ENCODE measurements at places on chromosomes 6 and 20. TPM values are rescaled to one million over a fixed set of nuclear protein-coding genes. Genes with fewer than 3 reads are reported as not detected.

DNA sequence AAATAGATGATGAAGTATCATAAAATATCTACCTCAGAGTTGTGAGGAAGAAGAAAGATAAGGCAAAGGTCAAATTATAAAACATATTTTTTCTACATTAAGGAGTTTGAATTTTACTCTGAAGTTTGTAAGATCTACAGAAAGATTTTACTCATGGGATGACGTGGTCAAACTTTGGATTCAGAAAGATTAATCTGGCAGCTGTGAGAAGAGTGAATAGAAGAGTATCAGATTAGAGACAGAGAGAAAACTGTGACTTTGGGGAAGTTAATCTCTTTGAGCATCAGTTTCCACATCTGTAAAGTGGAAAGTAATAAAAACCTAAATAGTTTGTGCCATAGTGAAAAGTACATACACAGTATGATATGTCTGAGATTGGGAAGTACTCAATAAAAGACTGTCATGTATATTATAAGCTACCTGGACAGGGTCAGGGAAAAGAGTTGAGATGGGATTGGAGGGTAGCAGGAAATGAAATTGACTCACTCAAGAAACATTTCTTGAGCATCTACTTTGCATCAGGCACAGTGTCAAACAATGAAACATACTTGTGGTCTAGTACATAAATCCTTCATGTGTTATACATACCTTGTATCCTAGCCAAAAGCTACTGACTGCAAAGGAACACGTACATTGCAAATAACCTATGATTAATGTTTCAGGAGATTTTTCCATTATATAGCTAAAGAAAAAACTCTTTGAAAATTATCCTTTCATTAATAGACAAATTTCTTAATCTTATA lies 222.1 kb downstream of the TMEM200A start:
- DNase-seq, result no peak

GRCh38 chr6:11682561-11682975 lies 96.0 kb downstream of the ADTRP start:
- DNase-seq, result no peak

Gene CLPSL2
- not detected for polyA plus RNA-seq

- no peak for DNase-seq
These were observed 714.5 kb upstream of the EYS start for GRCh38 chr6:66421570-66421969.

GRCh38 chr6:14202947-14203346 lies 85.4 kb downstream of the CD83 start:
- DNase-seq, result no peak

Gene MRPL2
- 20.5 TPM for polyA plus RNA-seq

Gene DNMT3B
- polyA plus RNA-seq, result 1.3 TPM

DNA sequence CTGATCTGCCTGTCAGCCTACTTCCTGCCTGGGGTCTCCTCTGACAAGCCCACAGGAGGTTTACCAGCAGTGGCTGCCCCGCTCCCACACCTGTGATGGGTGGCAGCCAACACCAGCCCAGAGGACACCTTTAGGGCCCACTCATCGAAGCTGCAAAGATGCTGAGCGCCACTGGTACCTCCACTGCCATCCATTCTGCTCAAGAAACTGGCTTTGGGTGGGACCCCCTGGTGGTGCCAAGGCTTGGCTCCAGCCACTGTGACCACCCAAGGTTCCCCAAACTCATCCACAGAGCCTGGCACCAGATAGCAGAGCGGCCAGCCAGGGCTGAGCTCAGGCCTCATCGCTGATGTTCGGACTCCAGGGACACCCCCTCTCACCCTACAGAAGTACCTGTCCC lies 42.5 kb downstream of the PREX1 start:
- DNase-seq, result no peak

Gene DUSP22
- 5.6 TPM for polyA plus RNA-seq

- no peak for DNase-seq
These were observed 186.5 kb downstream of the MAFB start for GRCh38 chr20:40502576-40502975.

Gene LZTS3
- 6.9 TPM for polyA plus RNA-seq

Gene SIRPD
- polyA plus RNA-seq, result not detected

Gene C6orf132
- polyA plus RNA-seq, result 0.51 TPM

- no peak for DNase-seq
These were observed 8.4 kb downstream of the LRP11 start for GRCh38 chr6:149855741-149856140.

DNA sequence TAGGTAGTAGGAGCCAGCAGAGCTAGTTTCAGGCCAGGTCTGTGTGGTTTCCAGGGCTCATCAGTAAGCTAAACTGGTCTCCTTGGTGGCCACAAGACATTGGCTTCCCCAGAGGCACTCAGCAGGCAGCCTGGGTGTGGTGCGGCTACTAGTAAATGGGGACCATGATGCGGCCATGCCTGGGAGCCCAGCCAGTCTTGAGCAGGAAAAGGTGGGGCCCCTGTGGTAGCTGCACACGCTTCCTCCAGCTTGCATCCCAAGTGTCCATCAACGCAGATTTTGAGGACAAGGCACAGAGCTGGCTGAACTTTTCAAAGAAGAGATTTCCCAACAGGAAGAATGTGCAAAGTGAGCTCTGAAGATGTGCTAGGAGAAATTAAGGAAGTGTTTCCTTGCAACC lies 107.4 kb upstream of the NAA20 start:
- no peak for DNase-seq

Gene NUDT3
- 14.9 TPM for polyA plus RNA-seq

DNA sequence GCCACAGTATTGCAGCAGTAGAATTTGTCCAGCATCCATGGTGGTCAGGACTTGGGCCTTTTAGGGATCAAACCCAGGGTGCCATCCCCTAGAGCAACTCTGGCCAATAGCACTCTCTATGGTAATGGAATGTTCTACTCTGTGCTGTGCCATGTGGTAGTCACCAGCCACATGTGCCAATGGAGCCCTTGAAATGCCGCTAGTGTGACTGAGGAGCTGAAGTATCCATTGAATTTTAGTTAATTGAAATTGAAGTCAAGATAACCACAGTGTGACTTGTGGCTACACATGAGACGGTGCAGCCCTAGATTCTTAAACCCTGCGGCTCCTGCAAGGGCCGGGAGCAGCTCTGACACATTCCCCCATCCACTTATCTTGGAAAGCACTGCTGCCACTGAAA lies 54.6 kb downstream of the SLC2A10 start:
- DNase-seq, result no peak

DNA sequence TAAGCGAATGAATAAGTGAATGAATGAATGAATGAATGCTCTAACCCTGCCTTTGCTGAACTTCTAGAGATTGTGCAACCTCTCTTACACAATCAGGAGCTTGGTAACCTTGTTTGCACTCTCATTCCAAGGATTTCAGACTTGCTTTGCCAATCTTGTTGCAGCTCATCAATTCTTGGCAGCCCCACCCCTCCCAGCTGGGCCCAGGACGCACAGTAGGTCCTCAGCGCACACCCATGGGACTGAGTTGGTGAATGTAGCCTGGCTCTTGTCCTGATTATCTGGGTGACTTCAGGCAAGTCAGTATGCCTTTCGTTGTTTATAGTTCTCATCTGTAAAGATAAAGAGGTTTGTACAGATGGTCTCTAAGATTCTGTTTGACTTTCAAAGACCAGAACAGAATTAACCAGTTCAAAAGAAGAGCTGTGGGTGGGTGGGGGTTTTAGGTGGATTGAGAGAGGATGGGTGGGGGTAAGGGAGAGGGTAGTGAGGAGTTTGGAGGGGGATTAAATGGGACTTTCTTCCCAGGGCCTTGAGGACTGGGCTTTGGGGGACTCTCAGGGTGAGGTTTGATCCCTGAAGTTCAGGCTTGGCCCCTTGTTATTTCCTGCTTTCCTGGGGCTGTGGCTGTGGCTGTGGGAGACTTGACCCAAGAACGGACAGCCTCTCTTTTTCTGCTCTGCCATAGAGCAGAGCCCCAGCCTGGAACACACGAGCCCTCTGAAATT lies 33.2 kb downstream of the VEGFA start:
- no peak for DNase-seq

DNA sequence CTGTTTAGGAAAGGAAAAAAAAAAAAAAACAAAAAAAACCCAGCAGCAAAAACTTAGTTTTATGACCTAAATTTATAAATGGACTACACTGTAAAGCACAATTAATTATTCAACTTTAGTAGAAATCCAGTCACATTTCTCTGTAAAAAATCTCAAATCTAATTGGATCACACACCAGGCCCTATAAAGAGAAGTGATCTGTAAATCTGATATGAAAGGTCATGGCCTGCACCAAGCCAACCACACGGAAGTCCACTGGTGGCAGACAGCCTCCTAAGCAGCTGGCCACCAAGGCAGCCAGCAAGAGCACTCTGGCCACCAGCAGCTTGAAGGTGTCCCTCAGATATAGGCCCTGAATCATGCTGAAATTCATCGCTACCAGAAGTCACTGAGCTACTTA lies 131.6 kb downstream of the HFE start:
- no peak for DNase-seq

Gene PANK2
- 22.5 TPM for polyA plus RNA-seq

GRCh38 chr20:10047427-10047826 lies 12.6 kb downstream of the ANKEF1 start:
- no peak for DNase-seq

DNA sequence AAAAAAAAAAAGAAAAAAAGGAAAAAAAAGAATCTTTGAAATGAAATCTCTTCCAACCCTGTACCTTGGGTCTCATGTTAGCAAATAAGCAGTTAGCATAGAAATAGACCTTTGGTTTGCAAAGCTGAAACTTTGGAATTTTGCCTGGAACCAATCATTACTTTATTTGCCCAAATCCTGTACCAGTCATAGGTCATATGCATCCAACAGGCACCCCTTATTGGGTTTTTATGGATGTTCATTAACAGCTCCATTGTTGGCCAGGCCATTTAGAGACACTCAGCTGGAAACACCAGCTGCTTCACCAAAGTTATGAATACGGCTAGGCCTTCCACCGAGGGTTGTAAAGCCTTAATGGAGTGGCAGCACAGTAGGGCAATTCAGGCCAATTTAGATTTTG lies 53.0 kb downstream of the ALDH8A1 start:
- no peak for DNase-seq

GRCh38 chr6:90803956-90804355 lies 217.1 kb upstream of the MAP3K7 start:
- no peak for DNase-seq

Gene PTCRA
- polyA plus RNA-seq, result not detected

GRCh38 chr20:38119446-38119845 lies 45.6 kb downstream of the TGM2 start:
- no peak for DNase-seq

GRCh38 chr6:43972913-43973300 lies 154.3 kb downstream of the MRPL14 start:
- peak; percentile 60 for DNase-seq

Gene HEY2
- not detected for polyA plus RNA-seq

DNA sequence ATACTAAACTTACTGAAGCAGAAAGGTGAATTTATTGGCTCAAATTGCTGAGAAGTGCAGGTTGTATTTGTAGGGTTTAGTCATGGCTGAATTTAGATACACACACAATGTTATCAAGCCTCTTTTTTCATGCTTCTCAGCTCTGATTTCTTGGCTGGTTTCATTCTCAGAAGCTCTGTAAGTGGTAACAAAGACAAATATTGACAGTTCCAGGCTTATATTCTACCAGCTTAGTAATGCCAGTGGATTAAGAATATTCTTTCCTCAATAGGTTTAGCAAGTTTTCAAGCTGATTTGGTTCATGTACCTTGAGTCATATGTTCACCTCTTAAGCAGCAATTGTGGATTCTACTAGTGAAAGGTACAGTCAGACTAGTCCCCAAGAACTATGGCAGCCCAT lies 52.1 kb upstream of the PKIB start:
- DNase-seq, result no peak

- no peak for DNase-seq
These were observed 672 bp downstream of the CEP43 start for GRCh38 chr6:166999884-167000253.

- DNase-seq, result no peak
These were observed 25.0 kb downstream of the TGM6 start for GRCh38 chr20:2405693-2406065.

Gene SIRPB2
- not detected for polyA plus RNA-seq

- DNase-seq, result no peak
These were observed 20.4 kb upstream of the MCM3 start for GRCh38 chr6:52304983-52305390.

Gene SOX18
- not detected for polyA plus RNA-seq

DNA sequence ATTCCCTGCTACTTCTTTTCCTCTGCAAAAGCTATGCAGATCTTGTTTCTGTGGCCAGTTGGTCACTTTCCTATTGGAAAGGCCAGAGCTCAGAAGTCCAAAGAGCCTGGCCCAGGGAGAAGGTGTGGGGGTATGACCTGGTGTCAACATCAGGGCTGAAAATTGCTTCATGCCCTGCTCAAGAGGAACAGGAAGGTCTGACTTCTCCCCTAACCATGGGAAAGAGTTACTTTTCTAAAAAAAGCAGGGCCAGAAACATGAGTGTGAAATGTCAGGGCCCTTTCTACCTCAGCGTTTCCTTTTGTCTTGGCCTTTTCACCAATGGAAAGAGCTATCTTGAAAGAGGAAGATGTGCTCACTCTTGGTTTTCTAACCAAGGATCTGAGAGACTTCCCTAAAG lies 117.4 kb downstream of the MAFB start:
- no peak for DNase-seq

DNA sequence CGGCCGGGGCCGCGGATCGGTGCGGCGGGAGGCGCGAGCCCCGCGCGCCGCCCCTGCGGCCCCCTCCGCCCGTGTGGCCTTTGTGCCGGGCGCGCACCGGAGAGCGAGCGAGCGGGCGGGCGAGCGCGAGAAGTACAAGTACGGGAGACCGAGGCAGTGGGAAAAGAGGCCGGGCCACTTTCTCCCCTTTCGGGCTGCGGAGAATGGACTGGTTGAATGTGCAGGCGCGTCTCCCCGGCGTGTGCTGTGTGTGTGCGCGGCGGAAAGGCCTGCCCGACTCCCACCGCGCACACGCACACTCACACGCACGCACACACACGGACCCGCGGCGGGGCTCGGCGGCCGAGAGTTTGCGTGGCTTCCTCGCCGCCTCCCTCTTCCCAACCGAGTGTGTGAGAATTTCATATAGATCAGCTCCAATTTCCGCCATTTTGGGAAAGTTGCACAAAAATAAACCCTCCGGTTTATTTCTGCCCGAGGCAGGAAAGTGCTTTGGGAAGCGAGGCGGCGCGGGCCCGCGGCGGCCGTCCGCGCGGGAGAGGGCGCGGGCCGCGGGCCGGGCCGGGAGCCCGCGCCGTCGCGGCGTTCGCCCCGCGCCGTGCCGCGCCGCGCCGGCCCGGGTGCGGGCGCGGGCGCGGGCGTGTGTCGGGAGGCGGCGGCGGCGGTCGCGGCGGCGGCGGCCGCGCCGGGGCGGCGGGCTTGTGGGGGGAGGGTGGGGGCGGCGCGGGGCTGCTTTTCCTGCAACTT lies 1.1 kb downstream of the L3MBTL3 start:
- no peak for DNase-seq

- no peak for DNase-seq
These were observed 663 bp downstream of the C6orf15 start for GRCh38 chr6:31111712-31112111.

Gene MDFI
- not detected for polyA plus RNA-seq

- DNase-seq, result no peak
These were observed 49.7 kb upstream of the BHLHE23 start for GRCh38 chr20:63056236-63057170.

Gene SLC22A16
- polyA plus RNA-seq, result not detected
